ENCODE measurements at places on chromosomes 6 and 20.

GRCh38 chr6:45480752-45481415 is 103.2 kb upstream of the SUPT3H start:
- DNase-seq: no peak

- DNase-seq: no peak
These were observed 4.5 kb upstream of the VSTM2L start for GRCh38 chr20:37898233-37899104.

DNA sequence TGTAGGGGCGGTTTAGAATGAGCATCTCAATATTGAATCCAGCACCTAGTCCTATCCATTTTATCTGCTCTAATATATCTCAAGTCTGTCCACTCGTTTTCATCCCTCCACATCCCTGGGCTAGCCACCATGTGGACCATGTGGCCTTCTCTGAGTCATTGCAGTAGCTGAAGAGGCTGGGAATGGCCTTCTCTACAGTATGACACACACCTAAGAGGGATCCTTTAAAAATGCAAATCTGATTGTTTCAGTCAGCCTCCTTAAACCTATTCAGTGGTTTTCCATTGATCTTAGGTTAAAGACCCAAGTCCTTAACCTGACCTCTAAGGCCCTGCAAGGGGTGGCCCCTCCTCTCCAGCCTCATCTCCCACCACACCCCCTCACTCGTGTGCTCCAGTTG is 9.4 kb downstream of the RING1 start:
- no peak for DNase-seq

DNA sequence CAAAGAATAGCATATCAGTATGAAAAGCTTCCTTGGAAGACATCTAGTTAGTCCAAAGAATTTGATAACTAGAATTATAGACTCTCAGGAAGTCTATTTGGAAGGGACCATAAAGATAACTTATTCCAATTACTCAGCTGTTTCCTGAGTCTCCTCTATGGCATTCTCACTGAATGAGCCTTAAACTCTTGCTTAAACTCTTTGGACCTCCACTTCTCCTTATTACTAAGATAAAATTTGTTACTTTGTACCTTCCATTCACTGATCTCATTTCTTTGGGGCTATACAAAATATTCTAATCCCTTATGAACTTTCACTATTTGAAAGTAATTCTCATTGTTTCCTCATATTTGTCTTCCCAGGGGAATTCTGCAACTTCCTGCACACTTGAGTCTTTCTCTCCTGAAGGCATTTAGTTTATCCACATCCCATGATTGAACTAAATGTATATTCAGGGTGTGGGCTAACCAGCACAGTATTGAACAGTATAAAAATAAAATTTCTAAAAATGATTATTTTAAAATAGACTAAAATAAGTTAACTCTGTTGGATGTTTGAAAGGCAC is 67.1 kb upstream of the NOTCH4 start:
- no peak for DNase-seq

All from NCI-H2029 treated with DMSO at 0.1 percent for 48 hours (cell line).